ENCODE measurements at places on chromosomes 4 and X. TPM values are rescaled to one million over a fixed set of nuclear protein-coding genes. Genes with fewer than 3 reads are reported as not detected.

GRCh38 chrX:111375747-111376146 is 36.2 kb downstream of the DCX start:
- DNase-seq = peak; percentile 28

DNA sequence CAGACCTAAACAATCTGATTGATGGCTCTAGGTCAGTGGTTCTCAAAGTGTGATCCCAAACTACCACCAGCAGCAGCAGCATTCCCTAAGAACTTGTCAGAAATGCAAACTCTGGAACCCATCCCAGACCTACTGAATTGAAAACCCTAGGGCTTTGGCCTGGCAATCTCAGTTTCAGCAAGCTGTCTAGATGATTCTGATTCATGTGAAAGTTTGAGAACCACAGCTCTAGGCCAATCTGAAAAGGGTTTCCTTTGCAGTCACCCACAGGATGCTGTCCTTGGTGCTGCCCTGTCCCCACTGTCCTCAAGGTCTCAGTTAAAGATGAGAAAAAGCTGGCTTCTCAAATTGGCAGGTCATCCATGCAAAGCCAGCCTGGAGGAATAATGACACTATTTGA is 34.8 kb downstream of the SMPX start:
- no peak for DNase-seq

GRCh38 chrX:31679861-31680260 is 608.0 kb upstream of the FTHL17 start:
- DNase-seq = peak; percentile 6

DNA sequence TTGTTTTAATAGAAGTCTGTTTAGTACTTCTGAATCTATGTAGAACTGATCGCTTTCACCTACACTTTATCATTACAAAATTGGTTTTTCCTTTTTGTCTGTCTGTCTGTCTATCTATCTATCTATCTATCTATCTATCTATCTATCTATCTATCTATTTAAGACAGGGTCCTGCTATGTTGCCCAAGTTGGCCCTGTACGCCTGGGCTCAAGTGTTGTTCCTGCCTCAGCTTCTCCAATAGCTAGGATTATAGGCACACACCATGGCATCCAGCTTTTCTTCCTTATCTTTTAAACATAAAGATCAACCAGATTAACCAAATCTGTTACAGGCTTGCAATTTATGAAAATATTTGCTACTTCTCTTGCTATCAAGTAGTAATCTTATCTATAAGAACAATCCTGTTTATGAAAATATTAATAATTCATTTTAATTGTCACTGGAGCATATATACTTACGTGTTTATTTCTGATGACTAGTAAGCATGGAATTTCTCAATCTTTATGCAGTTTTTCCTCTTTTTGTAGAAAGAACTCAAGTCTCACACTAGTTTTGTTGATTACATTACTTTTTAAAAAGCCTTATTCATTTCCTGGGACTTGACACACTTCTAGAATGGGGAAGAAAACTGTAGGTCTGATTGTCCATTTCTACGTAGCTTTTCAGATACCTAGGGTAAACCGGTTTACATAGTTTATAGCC is 24.5 kb downstream of the KIAA0232 start:
- no peak for DNase-seq

GRCh38 chr4:176188654-176189053 is 6.7 kb downstream of the SPATA4 start:
- peak; percentile 67 for DNase-seq

MAGEB2 gene
- not detected for total RNA-seq

GRCh38 chrX:119158226-119158625 is 30.6 kb upstream of the KIAA1210 start:
- no peak for DNase-seq

DNA sequence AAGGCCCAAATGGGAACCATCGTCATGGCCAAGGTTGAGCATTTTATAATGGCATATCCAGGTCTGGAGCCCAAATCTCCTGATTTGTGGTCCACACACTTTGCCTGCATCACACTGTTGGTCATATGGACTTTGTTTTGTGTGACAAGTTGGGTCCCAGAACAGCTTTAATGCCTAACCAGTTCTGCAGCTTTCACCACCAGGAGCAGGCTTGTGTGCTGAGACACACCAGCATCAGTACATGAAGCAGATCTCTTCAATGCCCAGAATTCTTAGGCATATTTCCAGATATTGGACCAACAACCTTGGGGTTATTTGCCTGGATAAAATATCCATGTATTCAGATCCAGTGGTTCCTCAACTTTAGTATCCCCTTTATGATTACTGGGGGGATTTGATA is 371.3 kb downstream of the FBXW7 start:
- DNase-seq = no peak

GRCh38 chr4:164383358-164384220 is 370.3 kb upstream of the SMIM31 start:
- DNase-seq = no peak

GRCh38 chr4:20944451-20944850 is 244.2 kb downstream of the PACRGL start:
- no peak for DNase-seq

DNA sequence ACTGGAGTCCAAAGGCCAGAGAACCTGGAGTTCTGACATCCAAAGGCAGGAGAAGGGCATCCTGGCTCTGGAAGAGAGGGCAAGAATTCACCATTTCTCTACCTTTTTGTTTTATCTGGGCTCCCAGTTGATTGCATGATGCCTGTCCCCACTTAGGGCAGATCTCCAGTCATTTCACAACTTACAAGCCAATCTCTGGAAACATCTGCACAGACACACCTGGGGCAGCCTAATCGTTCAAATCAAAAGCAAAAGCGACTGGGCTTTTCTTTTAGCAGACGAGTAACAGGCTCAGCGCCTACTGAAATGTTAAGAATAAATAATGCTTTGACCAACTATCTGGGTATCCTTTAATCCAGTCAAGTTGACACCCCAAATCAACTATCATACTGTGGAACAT is 136.0 kb upstream of the NPY2R start:
- DNase-seq = no peak

DNA sequence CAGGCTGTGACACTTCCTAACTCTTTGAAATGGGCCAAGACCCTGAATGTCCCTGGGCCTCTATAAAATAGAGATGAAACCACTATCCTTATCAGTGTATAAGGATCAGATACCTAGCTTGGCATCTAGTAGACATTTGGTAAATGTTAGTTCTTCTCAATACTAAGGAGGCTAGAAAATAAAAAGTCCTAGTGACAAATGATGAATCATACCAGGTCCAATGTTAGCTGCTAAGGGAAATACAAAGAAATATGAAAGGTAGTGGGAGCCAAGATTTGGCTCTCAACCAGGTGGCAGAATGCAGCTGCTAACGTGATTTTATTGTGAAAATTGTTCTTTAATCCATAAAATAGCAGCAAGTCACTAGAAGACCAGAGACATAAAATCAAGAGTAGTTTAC is 19.8 kb upstream of the PPARGC1A start:
- DNase-seq = no peak

Data from renal cortical epithelial cell (primary cell).